ENCODE measurements at places on chromosomes 1 and 21.

DNA sequence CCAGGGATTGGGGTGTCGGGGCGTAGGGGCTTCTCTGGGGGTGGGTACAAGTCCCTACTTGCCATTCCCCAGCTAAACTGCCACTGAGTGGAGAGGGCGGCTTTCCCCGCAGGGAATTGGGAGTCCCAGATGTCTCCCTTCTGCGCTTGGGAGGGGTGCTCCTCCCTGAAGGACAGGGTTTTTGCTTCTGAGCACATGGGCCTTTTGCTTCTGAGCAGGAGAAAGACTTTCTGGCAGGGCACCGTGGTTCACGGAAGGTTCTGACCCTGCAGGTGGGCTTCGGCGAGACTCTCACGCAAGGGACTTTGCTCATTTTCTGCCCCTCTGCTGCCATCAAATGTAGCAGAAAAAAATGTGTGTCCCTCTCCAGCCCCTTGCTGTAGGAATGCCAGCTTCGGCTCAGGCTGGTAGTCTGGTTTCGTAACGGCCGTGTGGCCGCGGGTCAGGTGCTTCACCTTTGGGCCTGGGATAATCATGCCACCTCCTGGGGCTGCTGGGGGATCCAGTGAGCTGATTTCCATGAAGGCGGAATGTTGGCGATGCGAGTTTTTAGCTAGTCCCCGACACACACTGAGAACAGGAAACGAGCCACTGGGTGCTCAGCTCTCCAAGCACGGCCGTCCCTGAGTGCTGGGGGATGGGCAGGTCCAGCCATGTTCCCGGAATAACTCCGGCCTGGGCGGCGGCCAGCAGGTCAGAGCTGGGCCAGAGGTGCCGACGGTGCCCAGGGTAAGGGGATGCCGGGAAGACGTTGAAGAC lies 364.0 kb downstream of the CAMTA1 start:
- DNase-seq: peak; percentile 6

DNA sequence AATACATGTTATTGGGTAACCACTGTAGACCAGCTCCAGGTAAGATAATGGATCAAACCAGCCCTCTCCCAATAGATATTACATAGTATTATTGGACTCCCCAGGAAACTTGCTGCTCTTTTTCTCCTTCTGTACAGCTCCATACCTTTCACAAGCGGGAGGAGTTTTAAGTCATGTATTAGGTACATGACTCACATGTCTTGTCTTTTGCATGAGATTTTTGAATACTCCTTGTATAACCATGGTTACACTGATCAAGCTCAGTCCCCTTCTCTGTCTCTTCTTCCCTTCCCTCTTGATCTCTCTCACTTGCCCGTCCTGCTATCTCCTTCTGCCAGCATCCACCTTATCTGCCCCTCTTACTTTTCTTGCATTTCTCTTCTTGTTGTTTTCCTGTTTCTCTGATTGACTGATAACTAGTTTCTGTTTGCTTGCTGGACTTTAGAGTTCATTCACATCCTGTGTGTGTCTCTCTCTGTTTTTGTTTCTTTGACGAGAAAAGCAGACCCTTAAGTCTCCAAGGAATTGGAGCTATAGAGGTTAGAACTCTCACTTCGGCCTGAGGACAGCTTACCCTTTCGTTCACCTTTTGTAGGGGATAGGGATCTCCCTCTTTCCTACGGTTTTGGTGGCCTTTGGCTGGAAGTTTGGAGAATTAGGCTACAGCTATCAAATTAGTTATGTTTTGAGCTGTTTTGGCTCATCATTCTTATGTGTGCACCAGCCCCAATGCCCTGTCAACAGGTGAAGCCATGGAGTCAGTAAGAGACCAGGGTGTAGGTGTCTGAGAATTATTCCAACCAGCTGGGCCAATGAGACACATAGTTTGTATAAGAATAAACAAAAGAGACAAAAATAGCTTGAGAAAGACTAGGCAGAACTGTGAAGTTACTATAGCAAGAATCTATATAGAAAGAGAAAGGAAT lies 49.0 kb upstream of the ASB17 start:
- DNase-seq: no peak

DNA sequence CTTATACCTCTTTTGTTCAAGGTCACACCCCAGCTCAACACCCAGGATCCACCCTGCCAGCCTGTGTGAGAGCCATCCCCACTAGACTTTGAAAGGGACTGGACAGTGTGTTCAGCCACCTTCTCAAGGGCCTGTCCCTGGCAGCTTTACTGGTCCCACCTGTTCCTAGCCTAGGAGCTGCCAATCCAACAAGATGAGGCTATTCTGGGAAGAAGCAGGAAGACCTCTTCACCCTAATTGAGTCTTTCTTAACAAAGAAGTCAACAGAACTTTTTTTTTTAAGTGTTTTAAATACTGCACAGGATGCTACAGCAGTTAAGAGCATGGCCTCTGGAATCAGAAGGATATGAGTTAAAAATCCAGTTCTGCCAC lies 95.8 kb upstream of the HOOK1 start:
- DNase-seq: no peak

DNA sequence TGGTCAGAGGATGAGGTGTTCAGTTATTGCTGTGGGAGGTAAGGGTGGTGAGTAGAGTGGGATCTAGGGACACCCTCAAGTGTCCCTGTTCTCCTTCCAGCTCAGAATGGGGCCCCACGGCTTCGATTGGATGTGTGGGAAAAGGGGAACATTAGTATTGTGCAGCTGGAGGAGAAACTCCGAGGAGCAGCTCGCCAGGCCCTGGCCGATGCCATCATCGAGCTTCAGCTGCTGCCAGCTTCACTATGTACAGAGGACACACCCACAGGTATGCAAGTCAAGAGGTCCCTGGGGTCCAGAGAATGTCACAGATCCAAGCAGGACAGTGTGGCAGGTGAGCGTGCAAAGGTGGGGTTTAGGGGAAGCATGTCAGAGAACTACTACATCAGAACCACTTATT lies 13.9 kb downstream of the HYI start:
- DNase-seq: no peak

DNA sequence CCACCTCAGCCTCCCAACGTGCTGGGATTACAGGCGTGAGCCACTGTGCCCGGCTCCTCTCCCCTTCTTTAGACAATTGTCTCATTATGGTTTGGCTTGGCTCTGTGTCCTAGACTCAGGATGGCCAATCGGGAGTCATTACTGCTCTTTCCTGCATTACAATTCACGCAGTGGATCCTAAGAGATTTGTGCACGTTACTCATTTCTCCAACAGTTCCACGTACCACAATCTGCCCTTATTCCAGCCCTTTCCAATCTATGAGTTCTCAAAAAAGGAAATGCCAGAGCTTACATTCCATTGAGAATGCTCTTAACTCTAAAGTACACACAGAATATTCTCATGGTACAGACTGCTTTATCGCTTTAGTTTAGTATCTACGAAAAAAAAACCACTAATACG lies 357.0 kb downstream of the GPATCH2 start:
- DNase-seq: peak; percentile 12

- no peak for DNase-seq
Measured at GRCh38 chr1:154851392-154852177, 18.5 kb downstream of the KCNN3 start.

DNA sequence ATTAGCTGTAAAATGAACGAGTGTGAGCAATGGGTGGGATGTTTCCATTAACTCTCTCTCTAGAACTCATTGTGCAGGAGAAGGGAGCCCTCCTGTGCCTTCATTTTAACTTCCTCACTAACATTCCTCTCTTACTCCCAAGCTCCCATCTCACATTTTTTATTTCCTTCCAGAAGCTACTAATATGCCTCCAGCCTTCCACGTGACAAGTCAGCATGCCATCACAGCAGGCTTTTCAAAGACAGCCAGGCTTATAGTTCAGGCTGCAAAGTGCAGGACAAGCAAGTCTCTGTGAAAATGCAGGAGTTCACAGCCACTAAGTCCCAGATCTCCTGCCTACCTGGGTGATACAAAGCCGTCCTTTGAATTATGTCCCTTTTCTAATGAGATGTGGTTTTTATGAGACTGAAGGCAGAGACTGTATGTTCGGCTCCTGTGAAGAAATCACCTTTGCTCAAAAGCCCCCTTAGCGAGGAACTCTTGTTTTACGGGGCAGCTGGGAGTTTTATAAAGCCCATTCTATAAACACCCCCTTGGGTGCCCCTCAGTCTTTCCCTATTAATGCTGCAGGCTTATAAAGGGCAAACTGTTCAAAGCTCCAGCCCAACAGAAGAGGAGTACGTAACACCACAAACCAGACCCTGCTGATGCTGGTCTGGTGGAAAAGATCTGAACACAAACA lies 14.8 kb upstream of the ANGPTL7 start:
- DNase-seq: no peak

GRCh38 chr1:235375919-235376605 lies 8.8 kb downstream of the TBCE start:
- DNase-seq: no peak

DNA sequence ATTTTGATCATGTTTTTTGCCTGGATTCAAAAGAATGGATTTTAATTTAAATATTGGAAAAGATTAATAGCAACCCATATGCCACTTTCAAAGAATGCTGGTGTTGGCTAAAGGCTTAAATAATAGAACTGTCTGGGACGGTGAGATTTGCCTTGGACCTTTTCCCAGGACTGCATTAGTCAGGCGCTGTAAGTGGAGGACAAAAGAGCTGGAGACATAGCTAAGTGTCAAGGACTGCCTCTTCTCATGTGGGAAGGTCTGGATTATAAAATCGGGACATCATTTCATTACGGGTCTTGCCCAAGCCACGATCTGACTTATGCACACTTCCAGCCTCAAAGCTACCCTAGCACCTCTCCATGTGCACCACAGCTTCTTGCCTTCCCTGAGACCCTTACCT lies 458.5 kb upstream of the DEPDC1 start:
- DNase-seq: no peak

DNA sequence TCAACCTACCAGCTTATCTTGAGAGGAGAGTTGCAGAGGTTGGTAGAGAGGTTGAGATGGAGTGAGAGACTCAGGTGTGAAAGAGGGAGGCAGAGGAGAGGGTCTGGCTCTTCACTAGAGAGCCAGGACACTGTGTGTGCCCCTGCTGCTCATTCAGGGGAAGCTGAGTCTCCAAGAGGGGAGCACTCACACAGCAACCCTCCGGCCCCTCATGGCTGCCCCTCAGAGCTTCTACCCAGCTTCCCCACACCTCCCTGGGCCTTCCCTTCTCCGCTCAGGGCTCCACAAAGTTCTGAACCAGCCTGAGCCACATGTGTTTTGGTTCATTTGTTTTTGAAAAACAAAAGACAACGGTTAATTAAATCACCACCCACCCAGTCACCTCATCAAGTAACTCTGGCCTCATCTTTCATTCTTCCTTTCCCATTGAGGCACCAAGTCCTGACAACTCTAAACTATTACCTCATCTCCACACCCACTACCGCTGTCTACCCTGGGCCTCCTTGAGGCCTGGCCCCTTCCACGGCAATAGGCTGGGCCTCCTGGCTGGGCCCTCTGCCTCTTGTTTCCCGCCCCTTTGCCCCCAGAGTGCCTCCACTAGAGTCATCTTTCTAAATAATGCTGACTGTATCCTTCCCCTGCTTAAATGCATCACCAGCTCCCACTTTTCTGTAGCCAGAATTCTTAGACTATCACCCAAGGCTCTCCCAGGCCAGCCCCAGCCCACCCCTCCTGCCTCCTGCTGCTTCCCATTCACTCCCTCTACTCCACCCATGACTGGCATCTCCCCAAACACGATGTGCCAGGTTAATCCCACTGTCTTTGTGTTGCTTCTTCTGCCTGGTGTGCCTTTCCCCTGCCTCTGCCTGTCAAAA lies 33.0 kb downstream of the TNNT2 start:
- no peak for DNase-seq

DNA sequence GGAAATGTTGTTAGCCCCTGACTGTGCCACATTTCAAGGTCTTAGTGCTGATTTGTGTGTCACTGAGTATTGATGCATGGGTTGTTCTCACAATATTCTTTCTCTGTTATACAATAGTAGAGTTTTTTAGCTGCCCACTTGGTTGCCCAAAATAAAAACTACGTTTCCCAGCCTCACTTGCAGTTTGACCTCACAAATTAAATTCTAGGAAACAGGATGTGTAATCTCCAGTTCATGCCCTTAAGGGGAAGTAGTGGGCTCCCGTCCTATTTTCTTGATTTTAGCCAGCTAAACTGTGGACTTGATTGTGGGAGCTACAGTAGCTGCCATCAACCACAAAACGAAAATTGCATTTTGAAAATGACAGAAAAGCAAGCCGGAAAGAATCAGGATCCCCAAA lies 27.3 kb upstream of the LAMC1 start:
- no peak for DNase-seq

GRCh38 chr1:111517469-111518225 lies 14.2 kb upstream of the ADORA3 start:
- no peak for DNase-seq

DNA sequence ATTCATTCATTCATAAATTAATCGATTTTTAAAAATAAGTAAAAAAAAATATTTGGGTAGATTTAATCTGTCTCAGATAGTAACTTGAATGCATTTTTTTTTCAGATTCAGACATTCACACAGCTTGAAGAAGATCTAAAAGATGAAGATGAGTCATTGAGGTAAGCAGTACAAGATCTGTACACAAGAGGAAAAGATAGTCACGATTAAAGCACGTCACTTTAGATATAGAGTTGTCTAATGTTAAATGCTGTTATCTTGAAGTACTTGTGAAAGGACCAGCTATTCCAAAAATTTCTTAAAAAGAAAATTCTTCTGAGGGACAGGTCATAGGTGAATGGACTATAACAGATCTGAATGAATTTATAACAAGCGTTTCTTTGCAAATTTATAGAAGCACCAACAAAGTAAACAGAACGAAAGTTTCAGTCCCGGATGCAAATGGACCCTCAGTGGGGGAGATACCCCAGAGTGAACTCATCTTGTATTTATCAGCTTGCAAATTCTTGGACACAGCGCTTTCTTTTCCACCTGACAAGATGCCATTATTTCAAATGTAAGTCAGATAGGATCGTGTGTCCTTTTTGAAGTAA lies 31.2 kb upstream of the MORC3 start:
- DNase-seq: no peak

GRCh38 chr1:35369922-35370671 lies 101.6 kb downstream of the ZMYM4 start:
- DNase-seq: peak; percentile 84

GRCh38 chr1:20630729-20631128 lies 2.5 kb upstream of the PINK1 start:
- no peak for DNase-seq

DNA sequence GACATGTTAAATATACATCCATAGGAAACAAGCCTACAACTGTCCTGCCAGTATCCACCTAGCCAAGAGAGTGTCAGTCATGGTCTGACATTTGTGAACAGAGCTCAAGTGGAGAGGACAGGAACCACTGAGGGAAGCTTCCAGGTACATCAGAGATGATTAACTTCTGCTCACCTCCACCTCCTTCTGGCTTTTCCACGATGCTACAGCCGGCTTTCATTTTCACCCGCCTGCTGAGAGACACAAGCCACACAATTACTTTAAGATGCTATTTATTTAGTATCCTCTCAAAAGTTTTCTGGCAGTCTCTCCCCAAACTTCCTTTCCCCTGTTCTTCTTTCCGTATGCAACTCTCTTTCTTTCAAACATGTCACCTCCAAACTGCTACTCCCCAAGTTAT lies 2.1 kb downstream of the ETV3 start:
- DNase-seq: no peak

- no peak for DNase-seq
Measured at GRCh38 chr1:231536099-231536498, 7.6 kb downstream of the TSNAX start.

- DNase-seq: no peak
Measured at GRCh38 chr1:221776495-221777301, 34.8 kb upstream of the DUSP10 start.
